Fibroblast of skin of back (primary cell): ENCODE measurements at places on chromosomes 1 and 21.
A peak's percentile ranks its signal among the peaks of the same experiment; 100 is the strongest.

GRCh38 chr1:5164158-5164557 is 509.7 kb downstream of the AJAP1 start:
- no peak for DNase-seq

GRCh38 chr1:83912876-83913275 is 86.1 kb downstream of the TTLL7 start:
- no peak for DNase-seq

DNA sequence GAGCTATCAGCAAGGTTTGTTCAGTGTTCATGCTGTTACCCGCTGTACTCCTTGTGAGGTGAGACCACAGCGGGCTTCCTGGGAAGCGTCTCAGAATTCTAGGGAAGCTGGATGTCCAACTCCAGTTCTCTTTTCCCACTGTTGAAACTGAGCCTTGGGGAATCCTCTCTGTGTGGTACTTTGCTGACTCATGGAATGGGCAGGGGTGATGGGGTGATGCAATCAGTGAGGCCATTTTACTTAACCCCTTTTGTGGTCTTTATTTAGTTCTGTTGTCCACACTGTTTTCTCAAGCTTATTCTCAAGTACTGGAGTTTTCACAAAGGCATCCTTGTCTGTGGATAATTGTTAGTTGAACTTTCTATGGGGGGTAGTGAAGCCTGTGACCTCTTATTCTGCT is 42.6 kb downstream of the ACKR1 start:
- DNase-seq = no peak

DNA sequence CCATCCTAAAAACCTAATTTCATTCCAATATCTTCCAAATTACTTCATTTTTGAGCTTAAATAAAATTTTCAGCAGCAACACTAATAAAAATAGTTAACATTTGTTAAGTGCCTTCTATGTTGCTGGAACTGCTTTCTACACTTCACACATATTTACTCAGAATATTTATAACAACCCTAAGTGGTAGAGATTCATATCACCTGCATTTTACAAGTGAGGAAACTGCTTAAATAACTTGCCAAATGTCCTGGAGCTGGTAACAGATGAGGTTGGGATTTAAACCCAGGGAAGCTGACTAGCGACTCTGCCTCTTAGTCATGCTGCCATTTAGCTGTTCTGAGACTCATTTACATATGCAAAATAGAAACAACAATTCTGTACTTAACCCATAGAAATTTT is 86.1 kb upstream of the PBX1 start:
- DNase-seq = no peak

- no peak for DNase-seq
These were observed 132.9 kb upstream of the POU3F1 start for GRCh38 chr1:38179483-38179882.

- peak; percentile 25 for DNase-seq
These were observed 201.0 kb upstream of the PTBP2 start for GRCh38 chr1:96520579-96520947.

DNA sequence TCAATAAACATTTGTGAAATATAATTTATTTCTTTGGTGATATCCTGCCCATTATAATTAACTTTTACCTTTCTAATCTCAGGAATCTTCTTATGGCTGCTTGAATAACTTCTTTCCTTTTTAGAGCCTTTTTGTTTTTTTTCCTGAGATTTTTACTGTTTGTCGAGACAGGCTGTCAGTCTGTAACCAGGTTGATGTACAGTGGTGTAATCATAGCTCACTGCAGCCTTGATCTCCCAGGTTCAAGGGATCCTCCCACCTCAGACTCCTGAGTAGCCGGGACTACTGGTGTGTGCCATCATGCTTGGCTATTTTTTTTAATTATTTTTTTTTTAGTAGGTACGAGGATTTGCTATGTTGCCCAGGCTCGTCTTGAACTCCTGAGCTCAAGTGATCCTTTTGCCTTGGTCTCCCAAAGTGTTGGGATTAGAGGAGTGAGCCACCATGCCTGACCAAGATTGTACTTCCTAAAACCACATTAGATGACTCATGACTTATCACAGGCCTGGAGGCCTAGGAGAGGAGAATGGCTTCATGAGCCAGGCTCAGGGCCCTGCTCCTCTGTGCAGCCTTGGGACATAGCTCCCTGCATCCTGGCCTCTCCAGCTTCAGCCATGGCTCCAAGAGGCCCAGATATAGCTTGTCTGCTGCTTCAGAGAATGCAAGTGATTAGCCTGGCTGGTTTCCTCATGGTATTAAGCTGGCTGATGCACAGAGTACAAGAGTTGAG is 48.6 kb downstream of the CTH start:
- peak; percentile 59 for DNase-seq

GRCh38 chr1:56502700-56503245 is 76.6 kb downstream of the PLPP3 start:
- DNase-seq = peak; percentile 52

- DNase-seq = no peak
These were observed 688 bp downstream of the SCAMP3 start for GRCh38 chr1:155261493-155261851.
